ENCODE measurements at places on chromosomes 3 and 15.

GRCh38 chr15:72147418-72147817 lies 29.2 kb downstream of the SENP8 start:
- DNase-seq, result no peak

GRCh38 chr3:5103743-5104142 lies 18.3 kb upstream of the ARL8B start:
- no peak for DNase-seq

DNA sequence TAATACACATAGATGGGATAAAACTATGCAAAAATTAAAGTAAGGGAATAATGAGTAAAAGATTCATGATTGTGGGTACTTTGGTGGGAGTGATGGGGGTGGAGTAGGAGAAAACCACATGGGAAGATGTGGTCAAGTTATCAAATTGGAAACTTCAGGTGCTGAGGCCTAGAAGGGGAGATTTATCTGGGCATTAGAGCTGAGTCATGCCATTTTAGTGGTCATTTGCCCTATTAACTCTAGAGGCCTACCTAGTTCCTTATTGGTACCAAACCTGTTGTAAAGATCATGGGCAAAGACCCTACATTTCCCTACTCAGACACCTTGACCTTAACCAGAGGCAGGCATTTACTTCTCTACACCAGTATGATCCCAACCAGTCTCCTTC lies 125.9 kb upstream of the BCL6 start:
- no peak for DNase-seq

DNA sequence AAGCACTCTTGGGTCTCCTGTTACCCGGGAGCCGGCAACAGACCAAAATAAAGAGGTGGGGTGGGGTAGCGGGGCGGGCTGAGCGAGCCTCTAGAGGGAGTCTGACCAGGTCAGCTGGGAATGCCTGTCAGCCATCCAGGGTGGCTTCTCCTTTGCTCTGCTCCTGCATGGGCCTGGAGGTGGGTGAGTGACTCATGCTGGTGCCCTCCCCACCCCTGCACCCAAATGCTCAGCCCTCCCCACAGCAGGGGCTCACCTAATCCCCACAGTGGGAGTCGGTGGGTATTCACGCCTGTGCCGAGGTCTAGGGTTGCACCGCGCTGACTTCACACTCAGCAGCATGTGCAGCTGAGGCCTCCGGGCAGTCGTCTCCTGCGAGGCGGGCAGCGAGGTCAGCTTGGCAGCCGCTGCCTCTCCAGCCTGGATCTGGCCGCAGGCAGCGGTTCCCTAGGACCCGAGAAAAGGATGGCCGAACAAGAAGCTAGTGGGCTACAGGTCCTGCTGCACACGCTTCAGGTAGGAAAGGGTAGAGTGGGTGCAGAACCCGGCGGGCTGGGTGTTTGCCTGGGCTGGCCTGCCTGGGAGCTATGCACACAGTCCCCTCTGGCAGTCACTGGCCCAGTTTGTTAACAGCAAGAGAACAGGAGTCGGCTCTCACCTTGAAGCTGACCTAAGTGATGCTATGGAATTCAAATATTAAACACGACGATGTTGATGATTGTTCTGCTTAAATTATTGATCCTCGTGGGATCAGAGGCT lies at the start of gene AGBL1:
Gene AGBL1 (plus strand): TSS at position 364 of the 759 bp plus-strand sequence.
- DNase-seq, result no peak

GRCh38 chr3:108293858-108294257 lies 2.5 kb upstream of the HHLA2 start:
- no peak for DNase-seq

GRCh38 chr3:154059833-154060232 lies 61.4 kb upstream of the ARHGEF26 start:
- DNase-seq, result no peak

- DNase-seq, result no peak
These were observed 173.2 kb upstream of the PRICKLE2 start for GRCh38 chr3:64398476-64398875.

GRCh38 chr3:45566951-45567411 lies 27.6 kb upstream of the LIMD1 start:
- no peak for DNase-seq

GRCh38 chr3:27758083-27758482 lies 36.0 kb upstream of the EOMES start:
- no peak for DNase-seq

- DNase-seq, result no peak
These were observed 166.2 kb downstream of the UACA start for GRCh38 chr15:70597056-70597603.

GRCh38 chr15:63499175-63499549 lies 5.2 kb upstream of the USP3 start:
- no peak for DNase-seq

- no peak for DNase-seq
These were observed 65.1 kb upstream of the EPHA3 start for GRCh38 chr3:89042236-89042835.

DNA sequence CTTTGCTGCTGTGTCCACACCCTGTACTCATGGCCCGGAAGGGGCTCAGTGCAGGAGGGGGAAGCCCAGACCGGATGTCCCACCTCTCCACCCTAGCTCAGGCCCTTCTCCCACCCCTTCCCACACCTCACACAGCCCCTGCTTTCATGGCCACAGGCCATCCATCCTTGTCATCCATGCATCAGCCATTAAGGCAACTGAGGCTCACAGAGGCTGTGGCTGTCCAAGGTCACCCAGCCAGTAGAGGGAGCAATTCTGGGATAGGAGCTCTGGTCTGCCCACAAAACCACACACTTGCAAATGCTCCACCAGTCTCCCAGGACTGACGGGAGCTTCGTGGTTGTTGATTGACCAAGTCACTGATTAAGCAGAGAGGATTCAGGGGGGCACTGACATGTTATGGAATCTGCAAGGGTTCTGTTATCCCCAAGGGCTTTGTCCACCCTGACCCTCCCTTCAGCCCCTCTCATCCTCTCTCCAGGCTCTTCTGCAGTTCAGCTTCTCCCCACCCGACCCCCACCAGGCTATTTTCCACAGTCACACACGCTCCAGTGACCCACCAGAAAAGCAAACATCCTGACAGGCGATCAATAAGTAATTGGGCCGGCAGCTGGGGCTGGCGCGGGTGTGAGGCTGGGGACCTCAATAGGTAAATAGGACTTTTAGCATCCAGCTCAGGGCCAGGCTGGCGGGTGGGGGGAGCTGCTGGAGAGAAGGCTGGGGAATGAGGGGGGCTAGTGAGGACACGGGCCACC lies 15.1 kb downstream of the LINGO1 start:
- no peak for DNase-seq

DNA sequence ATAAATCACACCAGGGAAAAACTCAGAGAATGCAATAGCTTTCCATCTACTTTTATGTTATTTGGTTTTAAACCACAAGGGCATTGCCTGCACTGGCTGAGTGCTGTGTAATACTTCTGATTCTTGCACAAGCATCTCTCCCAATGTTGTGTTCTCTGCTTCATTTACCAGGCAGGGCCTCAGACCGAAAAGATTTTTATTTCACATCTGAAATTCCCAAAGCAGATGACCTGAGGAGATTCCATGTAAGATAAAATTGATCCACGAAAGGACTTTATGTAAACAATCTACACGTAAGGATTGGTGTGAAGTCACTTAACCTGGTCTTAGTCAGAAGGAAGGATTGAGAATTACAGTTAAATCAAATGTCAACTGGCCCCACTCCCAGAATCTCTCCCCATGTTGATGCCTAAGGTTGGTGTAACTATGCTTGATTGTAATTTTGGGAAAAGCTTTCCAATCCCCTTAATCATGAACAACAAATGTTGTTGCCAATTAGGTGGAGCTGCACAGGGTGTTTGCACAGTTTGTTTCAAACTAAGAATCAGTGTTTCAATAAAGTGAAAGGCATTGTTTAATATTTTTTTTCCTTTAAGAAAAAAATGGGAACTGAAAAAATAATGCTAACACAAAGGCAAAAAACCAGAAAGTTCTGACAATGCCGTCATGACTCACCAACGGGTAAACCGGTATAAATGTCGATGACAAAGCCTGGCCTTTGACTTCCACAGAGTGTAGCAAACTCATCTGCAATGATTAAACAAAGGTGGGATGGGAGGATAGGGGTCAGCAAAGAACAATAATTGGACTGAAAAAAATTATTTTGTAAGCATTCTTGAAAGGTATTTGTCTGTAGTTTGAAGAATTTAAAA lies 128.6 kb downstream of the DUT start:
- no peak for DNase-seq

GRCh38 chr15:98543237-98543636 lies 105.1 kb upstream of the IGF1R start:
- DNase-seq, result no peak

GRCh38 chr15:57158589-57158988 lies 217.7 kb upstream of the CGNL1 start:
- DNase-seq, result peak; percentile 11

DNA sequence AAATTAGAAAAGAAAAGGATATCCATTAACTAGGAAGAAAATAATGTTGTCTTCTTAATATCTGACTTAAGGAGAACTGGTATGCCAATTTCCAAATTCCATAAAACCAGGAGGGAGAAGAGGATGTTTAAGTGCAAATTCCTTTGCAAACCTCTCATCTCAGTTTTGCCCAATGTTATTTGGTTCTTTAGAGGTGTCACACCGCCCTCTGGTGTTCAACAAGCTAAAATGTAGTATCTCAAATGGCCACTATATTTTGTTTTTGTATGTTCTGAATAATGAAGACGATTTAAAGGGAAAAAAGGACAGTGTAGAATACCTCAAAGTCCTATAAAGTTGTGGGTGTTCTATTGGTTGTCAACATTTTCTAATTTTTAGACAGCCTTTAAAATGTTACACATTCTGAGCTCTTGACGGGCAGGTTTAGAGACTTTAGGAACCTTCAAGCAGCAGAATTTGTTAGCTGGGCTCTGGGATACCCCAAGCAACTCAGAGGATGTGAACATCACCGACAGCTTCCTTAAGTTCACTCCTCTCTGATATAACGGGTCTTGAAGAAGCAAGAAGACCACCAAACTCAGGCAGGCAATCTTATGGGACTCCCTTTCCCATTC lies 458.3 kb downstream of the MFSD1 start:
- peak; percentile 53 for DNase-seq

DNA sequence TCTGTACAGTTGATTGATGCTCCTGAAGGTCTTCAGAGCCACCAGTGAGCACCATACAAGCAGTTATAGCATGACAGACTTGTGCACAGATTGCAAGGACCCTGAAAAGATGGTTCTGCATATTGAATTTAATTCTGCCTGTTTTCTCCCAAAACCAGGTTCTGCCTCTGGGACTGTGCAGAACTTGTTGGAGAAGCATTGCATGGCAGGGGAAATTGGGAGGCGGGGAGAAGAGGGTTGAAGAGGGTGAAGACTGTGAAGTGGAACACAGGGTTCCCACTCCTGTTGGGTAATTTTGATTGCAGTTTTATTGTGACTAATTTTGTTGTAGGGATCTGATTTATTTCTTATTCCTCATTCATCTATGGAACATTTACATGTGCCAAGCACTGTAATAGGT lies 10.3 kb downstream of the ZNF80 start:
- DNase-seq, result no peak

DNA sequence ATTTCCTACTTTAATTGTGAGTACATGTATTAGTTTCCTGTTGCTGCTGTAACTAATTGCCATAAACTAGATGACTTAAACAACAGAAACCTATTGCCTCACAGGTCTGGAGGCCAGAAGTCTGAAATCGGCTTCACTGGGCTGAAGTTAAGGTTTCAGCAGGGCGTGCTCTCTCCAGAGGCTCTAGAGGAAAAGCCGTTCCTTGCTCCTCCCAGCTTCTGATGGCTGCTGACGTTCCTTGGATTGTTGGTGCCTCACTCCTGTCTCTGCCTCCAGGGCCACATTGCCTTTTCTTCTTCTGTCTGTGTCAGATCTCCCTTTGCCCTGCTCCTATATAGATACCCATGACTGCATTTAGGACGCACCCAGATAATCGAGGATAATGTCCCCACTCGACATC lies 80.9 kb downstream of the ARHGAP31 start:
- DNase-seq, result no peak

GRCh38 chr3:53748512-53749271 lies 97.5 kb downstream of the CHDH start:
- DNase-seq, result no peak

- peak; percentile 52 for DNase-seq
These were observed 154.5 kb downstream of the FOXP1 start for GRCh38 chr3:71428841-71429596.

GRCh38 chr15:83320844-83321243 lies 36.4 kb upstream of the BNC1 start:
- no peak for DNase-seq

GRCh38 chr3:188581792-188582191 lies 427.8 kb downstream of the LPP start:
- DNase-seq, result no peak

DNA sequence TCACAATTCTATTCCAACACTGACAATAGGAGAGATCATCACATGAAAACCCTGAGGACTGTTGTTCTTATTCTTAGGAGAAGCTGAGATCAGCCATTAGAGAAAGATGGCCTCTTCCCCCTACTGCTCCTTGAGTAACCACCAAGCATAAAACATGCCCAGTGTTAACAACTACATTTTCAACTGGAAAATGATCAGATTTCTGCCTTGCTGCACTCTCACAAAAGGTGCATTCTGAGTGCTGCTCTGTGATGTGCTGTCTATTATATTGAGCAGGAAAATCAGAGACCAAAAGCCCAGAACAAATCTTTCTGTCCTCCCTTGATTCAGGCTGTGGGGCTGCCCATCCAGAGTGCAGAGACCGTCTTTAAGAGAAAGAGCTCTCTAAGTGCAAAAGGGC lies 304.6 kb upstream of the TRIM42 start:
- DNase-seq, result no peak

DNA sequence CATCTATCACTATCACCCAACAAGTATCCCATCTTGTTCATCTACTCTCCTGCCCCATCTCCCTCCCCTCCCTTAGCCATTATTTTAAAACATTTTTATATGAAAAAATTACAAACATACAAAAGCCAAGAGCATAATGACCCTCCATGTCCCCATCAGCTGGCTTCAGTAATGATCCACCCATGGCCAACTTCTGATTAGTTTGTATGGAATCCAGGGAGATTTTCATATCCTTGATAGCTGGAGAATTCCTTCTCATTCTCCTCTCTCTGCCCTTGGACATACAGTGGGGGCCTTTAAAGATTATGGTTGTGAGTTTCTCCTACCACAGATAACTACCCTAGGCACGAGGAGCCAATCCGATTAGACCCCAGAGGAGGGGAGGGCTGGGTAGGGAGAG lies 40.2 kb downstream of the IRAK2 start:
- no peak for DNase-seq

DNA sequence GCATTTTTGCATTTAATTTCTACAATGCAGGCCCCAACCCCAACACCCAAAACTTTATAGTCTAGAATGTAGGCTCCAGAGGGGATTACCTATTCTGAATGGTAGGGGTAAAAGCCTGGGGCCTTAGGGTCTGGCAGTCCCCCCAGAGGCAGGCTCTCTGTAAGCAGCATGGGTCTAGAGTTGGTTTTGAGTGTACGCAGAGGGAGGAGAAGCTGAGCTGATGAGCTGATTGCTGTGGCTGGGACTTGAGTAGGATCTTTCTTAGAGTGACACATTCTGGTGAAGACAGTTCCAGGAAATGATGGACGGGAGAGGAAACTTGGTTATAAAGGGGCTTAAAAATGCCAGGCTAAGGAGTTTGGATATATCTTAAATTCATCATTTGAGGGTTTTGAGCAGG lies 2.1 kb downstream of the LPP start:
- no peak for DNase-seq

Measured in NCI-H2171 treated with DMSO at 0.1 percent for 48 hours (cell line).